D341Med (cell line): ENCODE measurements at places on chromosomes 4 and X.

GRCh38 chr4:89125901-89126782 is 14.8 kb downstream of the TIGD2 start:
- DNase-seq = no peak

DNA sequence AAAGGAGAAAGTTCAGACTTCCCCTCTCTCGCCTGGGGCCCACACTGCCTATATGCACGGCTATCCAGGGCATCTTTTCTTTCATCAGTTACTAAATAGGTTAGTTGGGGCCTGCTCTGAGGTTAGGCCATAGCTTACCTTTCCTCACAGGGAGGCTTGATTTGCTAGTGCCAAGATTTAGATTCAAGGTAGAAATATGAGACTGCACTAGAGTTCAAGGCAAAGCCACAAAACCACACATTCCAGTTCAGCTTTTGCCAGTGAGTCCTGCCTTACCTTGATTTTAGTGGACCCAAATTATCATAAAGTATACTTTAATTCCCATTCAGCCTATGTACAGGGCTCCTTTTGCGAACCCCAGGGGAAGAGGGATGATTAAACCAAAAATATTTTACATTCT is 762.8 kb downstream of the PDHA2 start:
- no peak for DNase-seq

GRCh38 chrX:9730752-9731151 is 34.9 kb downstream of the GPR143 start:
- no peak for DNase-seq

DNA sequence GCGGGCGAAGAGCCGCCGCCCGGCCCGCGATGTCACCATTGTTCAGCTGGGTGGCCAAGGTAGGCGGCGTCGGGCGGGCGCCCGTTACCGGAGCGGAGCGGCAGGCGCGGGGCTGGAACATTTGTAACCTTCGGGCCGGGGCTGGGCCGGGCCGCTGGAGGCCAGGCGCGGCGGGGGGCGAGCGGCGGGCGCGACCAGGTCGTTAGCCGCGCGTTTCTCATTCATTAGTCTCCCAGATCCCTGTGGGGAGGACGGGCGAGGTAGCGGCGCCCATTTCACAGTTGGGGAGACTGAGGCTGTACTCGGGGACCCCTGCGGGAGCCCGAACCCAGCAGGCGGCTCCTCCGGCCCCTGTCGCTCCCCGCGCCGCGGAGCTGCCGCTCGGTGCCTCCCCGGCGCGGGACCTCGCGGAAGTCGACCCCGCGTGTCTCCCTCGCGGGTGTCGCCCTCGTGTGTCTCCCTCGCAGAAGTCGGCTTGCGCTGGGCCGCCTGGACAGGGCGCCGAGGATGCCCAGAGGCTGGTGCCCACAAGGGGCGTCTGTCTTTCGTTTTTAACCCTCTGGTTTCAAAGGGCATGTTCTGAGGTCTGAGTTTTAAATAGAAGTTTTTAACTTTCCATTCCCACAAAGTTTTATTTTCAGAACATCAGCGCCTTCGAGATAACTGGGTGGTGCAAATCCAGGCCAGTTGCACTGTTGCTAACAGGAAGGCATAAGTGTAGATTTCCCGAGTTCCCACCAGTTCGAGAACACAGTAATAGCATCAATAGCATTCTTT is 17.5 kb downstream of the PTTG2 start:
- peak; percentile 71 for DNase-seq

DNA sequence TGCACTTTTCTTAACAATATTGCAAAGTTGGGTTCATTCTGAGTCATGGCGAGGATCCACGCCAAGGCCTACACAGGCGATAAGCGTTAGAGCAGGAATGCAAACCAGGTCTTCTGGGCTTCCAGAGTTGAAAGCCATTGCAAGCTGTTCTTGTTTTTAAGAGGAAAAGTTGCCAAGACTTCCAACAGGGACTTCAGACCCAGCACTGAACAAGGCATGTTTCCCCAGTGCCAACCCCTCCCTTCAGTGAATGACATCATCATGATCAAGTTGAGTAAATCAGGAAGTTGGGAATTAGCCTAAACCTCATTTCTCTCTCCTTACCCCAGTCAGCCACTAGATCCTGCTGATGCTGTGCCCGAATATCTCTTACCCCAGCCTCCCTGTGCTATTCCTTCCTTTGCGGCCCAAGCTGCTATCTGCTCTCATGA is 355.1 kb downstream of the HS3ST1 start:
- no peak for DNase-seq

- DNase-seq = no peak
Observed at GRCh38 chr4:145884775-145885174, 53.8 kb downstream of the ZNF827 start.

DNA sequence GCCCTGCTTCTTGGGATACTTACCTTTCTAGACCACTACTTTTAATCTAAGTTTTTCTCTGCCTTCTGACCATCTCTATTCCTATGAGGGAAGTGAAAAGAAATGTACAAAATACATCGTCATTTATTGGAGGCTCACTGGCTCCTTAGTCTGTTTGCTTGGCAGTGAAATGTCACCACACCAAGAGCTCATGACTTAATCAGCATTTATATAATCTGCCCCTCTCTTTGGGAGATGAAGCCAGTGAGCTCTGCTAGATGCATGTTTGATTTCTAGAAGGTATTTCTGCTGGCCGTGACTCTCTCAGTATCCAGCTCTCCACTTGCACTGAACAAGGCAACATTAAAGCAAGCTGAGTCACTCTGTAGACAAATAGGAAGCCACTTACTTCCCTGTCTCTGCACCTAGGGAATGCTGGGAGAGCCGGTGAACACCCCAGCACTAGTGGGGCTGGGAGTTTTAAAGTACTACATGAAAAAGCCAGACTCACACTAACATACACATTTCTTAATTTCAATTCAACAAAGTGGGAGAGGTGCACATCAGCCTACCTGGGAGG is 79.1 kb downstream of the MID1IP1 start:
- no peak for DNase-seq

- no peak for DNase-seq
Observed at GRCh38 chr4:113065629-113066028, 16.2 kb downstream of the ANK2 start.

DNA sequence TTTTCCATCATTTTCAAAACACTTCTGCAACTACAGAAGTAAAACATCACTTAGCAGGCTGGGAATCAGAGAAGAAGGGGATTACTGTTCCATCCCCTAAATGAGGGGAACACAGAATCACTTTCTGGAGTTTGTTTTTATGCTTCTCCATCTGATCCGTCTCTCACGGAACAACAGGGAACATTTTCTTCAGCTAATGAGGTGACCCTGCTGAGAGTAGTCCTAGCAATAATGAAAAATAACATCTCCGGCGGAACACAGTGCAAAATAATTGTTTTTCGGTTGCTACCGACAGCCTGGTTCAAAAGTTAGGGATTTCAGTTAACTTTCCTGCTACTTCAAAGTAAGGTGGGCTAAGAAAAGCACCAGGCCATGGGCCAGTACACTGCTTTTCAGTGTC is 322.9 kb downstream of the UNC5C start:
- DNase-seq = no peak

DNA sequence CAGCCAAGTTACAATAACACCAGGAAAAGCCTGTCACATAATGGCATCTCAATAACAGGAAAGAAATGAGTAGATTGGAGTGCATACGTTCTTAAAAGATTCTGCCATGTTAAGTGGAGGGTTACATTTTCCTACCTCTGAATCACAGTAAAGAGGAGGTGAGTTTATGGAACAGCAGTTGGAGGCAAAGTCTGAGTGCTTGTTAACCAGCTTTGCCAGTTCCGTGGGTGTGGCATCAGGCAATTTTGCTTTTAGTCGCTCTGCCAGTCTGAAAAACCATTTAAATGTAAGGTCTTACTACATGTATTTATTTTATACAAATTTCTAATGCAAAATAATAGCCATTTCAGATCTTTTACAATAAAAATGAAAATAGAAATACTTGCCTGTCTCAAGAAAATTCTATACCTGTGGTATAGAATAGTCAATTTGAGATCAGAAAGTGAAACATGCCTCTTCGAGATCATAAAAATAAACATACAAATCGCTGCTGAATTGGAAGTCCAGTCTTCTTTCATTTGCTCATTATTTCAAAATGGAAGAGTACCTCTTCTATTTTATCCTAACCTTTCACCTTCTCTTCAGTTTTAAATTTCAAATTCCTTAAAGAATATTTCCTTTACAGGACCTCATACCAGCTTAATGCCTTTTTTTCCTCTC is 31.4 kb downstream of the GC start:
- DNase-seq = no peak

- peak; percentile 14 for DNase-seq
Observed at GRCh38 chrX:111131572-111131971, 35.6 kb downstream of the PAK3 start.

DNA sequence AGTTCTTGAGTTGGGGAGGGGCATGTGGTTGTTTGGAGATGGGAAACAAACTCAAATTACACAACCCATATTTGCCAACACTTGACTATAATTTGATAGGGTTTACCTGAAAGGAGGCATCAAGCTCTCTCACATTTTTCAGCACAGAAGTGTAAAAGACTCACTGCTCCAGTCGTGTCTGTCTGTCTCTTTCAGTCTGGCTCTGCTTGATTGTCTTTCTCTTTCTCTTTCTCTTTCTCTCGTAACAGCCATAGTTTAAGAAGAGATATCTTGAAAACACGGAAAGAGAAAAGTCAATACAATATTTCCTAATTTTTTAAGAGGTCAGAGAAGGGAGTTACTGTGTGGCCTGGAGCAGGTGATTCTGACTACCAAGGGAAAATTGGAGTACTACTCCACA is 413.6 kb upstream of the CXorf51A start:
- no peak for DNase-seq

DNA sequence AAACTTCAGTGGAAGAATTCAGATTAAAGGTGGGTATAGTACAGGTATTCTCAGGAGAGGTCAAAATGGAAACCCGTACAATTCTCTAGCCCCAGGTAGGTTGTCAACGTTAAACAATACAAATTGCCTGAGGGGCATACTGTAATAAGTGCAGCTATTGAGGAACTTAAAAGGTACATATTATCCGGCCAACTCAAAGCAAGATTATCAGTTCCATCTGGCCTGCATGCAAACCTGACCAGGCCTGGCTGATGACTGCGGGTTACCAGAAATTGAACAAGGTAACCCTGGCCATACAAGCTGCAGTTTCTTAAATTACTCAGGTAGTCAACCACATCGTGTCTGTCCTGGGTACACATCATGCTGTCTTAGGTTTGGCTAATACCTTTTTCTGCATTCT is 12.3 kb upstream of the ZNF630 start:
- DNase-seq = no peak

DNA sequence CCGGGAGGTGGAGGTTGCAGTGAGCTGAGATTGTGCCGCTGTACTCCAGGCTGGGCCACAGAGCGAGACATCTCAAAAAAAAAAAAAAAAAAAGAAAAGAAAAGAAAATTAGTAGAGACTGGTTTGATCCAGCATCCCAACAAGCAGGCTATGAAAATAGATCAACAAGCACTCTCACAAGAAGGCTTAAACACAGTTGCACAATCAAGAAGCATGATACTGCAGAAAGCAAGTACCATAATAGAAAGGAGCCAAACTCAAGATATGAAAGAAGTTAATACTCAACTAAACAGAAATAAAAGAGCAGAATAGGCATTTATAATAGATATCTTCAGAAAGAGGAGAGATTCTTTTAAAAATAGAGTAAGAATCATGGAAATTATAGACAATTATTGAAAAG is 10.6 kb downstream of the TLR6 start:
- no peak for DNase-seq

- no peak for DNase-seq
Observed at GRCh38 chr4:165909947-165910346, 36.9 kb downstream of the TLL1 start.

DNA sequence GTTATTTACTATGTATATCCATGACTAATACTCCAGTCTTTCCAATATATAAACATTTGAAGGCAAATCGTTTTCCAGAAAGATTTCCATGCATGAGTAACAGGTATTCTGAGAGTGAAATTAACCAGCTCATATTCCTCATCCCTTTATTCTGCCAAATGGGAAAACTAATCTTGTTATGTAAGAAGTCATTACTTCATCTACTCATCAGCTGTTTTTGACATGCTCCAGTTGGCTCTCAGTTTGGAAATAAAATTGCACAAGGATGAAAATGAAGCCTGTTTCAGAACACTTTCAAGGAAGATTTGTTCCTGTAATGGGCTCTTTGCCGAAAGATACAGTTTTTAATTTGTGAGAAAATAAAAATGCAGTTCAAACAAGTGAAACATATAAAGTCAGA is 121.9 kb downstream of the KCTD8 start:
- no peak for DNase-seq

- DNase-seq = no peak
Observed at GRCh38 chr4:140103676-140104075, 50.3 kb downstream of the MAML3 start.

GRCh38 chr4:173433447-173433846 is 34.5 kb upstream of the SCRG1 start:
- no peak for DNase-seq

DNA sequence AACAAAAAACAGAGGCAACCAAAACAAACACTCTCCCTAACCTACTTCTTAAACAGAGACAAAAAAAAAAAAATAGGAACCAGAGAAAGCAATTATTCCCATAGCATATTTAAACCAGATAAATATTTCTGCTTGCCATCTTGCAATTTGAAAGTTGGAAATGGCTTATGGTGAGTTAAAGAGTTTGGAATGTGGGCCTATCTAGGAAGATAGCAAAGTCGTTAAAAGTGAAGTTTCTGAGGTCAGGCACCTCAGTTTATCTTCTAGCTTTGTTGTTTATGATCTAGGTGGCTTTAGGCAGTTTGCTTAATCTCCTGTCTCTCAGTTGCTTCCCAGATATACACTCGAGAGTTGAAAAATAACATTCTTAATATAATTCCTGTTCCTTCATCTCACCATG is 284.2 kb downstream of the KCNIP4 start:
- DNase-seq = no peak

DNA sequence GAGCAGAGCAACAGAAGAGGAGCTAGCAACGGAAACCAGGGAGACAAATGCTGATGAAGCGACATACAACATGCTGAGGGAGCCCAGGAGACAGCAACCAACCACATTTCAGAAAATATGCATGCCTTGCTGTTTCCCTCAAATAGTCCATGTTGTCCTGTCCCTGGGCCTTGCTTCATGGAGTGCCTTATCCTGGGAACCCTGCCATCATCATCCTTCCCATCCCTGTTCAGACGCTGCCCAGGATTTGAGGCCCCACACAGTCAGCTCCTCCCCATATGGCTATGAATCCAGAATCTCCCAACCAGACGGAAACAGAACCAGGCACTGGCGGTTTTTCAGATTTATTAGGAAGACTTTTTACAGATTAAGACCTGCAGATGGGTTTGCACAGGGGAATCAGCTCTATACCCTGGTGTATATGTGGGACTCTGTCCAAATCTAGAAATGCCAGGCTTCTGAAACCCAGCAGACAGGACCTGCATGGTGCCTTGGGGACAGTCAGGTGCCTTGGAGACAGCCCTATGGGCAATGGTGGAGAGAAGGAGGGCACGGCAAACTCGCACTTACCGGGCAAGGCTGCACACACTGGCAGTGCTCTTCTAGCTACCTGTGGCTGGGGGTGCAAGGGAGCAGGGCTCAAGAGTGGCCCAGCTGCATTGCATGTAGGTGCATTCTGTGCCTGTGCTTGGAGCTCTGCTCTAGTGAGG is 199.7 kb upstream of the MAMLD1 start:
- DNase-seq = no peak

DNA sequence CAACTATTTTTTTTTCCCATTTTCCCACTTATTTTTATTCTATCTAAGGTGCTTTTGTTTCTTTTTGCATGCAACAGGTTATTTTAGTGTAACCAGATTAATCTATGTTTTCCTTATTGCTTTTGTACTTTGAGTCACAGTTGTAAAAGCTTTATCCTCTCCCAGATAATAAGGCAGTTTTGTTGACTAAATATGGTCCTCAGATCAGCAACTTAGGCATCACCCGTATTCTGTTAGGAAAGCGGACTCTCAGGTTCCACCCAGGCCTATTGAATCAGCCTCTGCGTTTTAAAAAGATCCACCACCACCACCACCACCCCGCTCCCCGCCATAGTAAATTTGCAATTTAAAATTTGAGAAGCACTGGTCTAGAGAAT is 58.6 kb upstream of the USP9X start:
- no peak for DNase-seq
